ENCODE measurements at places on chromosomes 1 and 21.

GRCh38 chr1:87632232-87632631, 303.6 kb downstream of the LMO4 start:
- no peak for DNase-seq

- DNase-seq: no peak
Measured at GRCh38 chr1:55490547-55490946, 275.4 kb upstream of the USP24 start.

DNA sequence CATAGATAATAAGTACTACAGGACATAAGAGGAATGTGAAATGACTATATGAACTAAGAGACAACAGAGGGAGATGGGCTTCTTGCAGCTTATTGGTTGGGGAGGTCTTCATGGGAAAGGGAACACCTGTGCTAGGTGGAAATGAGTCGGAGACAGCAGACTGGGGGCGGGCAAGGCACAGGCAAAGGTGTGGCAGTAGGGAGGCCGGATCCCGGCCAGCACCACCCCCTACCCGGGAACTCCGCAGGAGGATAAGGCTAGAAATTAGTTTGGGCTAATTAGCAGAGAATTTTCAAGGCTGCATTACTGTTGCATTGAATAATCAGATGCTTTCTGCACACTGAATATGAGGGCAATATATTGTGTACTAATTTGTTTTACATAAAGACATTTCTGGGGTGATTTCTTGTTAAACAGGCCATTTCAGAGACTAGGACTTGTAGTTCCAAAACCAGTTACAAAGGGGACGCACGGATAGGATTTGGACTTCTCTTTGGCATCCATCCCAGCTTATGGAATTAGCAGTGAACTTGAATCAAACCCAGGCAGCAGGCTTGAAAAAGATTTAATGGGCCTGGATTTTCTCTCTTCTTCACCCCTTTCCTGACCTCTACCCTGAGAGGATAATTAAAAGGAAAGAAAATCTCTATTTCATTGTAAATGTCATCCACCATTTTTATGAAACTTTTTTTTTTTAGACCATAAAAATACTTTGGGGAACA, 2.2 kb upstream of the HUNK start:
- no peak for DNase-seq

DNA sequence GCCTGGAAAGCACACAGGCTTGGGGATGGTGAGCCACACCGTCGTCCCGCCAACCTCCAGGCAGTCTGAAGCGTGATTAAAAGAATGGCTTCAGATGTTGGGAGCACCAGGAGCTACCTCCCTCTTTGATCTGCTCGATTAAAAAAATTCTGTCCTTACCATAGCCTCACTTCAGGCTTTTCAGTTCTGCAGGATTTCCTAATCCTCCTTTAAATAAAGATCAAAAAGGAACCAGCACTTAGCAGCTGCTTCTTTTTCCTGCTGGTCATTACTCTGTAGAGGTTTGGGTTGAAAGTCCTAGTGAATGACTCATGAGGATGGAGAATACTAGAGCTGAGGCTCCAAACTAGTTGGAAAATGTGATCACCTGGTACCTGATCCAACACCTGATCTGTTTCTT, 71.9 kb upstream of the C1orf174 start:
- no peak for DNase-seq

- no peak for DNase-seq
Measured at GRCh38 chr1:21311016-21311415, 20.8 kb upstream of the ECE1 start.

- DNase-seq: no peak
Measured at GRCh38 chr1:150552911-150553289, 3.7 kb downstream of the ADAMTSL4 start.

DNA sequence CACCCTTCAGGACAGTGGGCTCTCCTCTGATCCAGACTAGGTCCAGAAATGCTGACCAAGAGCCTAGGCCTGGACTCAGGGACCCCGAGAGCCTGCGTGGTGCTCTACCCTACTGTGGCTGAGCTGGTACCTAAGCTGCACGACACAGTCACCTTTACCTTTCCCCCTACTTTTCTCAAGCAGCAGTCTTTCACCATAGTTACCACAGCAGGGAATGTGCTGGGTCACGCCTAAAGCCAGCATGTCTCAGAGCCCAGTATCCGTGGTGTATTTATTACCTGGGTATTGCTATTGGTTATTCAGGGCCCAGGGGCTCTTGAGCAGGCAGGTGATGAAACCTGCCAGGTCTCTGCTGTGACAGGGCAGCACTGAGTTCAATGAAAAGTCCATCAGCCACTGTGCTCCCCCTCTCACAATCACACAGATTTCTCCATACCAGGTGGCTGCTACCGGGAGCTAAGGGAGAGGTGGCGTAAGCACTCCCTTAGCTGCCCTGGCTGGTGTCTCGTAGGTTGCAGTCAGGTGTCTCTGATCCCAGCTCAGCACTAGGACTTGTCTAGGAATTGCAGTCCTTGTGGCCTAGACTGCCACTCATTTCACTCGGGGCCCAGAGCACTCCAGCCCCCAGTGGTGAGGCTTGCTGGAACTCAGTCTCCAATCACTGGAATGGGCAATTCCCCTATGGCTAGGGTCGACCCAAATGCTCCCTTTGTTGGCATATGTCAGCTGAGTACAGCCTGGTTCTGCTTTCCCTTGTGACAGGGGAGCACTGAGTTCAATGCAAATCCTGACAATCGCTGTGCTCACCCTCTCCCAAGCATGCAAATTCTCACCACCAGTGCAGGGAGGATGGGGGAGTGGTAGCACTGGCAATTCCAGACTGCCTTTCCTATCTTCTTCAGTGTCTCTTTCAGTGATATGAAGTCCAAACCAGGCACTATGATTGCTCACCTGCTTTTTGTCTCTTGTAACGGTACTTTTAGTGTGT, 128.7 kb downstream of the PHTF1 start:
- no peak for DNase-seq

- no peak for DNase-seq
Measured at GRCh38 chr1:85806236-85806965, 98.2 kb upstream of the ZNHIT6 start.

- DNase-seq: no peak
Measured at GRCh38 chr1:208763971-208764370, 519.8 kb upstream of the PLXNA2 start.

GRCh38 chr1:17060306-17060749, 6.5 kb upstream of the SDHB start:
- DNase-seq: no peak

DNA sequence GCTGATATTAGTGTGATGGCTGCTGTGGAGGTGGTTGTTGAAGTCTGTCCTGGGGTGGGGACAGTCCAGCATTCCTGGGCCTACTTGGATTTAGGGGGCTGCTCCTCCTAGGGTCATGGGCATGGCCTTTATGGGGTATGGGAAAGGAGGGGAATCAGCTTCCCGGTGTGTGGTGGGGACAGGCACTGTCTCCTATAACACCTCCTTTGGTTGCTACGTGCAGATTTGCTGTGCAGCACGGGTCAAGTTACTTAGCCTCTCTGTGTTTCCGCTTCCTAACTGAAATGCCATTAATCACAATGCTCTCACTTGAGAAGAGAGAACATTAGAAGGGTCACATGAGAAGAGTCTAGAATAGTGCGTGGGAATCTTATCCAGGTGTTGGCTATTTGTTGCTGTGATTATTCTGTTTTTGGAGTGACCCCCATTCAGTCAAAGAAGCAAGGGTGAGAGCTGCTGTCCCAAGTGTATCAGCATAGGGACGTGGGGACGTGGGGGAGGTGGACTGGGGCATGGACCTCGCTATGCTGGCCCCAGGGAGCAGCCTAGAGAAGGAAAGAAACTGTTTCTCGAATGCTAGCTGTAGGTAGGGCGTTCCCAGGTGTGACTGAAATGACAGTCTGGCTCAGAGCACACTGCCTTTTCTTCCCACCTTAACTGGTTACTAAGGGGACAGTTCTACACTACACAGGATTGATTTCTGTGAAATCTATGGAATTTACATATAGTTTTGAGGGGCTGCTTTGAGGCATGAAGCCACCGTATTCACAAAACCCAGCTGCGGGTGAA, 19.9 kb downstream of the SOX13 start:
- no peak for DNase-seq

DNA sequence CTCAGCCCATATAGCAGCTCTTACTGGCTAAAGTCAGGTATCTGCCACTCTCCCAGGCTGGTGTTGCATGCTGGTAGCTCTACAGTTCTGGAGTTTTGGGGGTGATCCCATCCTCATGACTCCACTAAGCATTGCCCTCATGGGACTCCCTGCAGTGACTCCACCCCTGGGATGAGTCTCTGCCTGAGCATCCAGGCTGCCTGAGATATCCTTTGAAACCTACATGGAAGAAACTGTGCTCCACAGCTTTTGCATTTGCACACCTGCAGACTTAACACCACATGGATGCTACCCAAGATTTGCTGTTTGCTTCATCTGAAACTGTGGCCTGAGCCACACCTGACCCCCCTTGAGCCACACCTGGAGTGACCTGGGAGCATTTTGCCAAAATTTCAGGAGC, 226.4 kb downstream of the C1orf94 start:
- no peak for DNase-seq

- DNase-seq: no peak
Measured at GRCh38 chr21:46119637-46120271, 21.8 kb downstream of the COL6A2 start.
